ENCODE measurements at places on chromosomes 6 and 20.

DNA sequence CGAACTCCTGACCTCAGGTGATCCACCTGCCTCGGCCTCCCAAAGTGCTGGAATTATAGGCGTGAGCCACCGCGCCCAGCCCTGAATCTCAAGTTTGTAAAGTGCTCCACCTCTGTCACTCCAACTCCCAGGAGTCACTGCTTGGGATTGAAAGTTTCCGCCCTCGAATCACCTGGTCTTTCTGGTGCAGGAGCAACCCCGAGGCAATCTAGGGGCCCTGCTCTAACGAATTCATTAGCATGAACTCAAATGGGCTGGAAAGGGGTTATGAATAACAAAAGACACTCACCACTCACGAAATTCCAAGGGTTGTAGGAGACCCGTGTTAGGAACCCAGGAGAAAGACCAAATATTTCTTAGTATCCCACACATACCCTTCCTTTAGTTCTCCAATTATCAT is 26.1 kb downstream of the RBCK1 start:
- no peak for DNase-seq

DNA sequence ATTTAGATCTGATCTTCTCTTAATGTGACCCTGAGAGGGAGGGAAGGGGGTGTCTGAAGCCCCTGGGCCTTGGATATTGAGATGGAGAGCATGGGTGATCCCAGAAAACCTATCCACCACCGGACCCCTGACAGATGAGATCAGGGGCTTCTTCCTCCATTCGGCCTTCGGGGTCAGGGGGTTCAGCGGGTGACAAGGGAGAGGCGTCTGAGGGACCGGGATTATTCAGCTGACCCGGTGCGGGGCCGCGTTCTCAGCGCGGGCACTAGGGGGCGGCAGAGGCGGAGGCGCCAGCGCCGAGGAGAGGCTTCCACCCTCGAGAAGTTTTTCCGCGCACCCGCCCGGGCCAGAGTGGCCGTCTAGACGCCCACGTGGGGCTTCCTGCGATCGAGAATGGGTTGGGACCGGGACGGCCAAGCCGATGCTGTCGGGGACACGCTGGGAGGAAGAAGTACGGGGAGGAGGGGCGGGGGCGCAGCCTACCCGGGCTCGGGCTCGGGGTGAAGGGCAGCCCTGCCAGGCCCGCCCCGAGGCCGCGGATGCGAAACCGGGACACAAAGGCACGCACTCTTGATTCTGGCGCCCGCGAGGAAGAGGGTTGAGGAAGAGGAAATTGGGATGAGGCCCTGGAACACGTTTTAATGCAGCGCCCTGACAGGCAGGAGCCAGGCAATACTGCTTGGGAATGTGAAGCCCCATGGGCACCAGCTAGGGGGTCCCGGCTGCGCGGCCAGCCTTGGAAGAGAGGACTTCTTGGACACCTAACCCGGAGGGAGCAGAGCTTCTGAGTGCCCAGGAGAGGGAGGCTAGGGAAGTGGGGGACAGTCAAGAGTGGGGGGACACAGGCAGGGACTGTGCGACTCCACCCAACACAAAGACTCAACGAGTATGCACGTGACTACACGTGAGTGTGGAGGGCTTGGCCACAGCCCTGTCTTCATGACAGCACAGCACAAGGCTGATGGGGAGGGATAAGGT is 30.6 kb downstream of the COL11A2 start:
- no peak for DNase-seq

DNA sequence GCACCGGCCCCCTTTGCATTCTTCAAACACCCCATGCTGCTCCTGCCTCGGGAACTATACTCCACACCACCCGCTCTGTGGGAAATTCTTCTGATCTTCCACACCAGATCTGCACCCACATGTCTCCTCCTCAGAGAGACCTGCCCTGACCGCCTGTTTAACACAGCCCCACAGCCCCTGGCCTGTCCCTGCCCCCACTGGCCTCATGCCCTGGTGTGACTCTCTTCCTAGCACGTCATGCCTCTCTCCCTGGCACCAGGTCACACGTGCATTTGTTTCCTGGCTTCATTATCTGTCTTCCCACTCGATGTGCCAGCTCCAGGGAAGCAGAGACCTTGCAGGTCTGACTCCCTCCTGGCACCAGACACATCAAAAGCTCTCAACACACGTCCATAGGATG is 79.6 kb downstream of the ANKRD60 start:
- no peak for DNase-seq

DNA sequence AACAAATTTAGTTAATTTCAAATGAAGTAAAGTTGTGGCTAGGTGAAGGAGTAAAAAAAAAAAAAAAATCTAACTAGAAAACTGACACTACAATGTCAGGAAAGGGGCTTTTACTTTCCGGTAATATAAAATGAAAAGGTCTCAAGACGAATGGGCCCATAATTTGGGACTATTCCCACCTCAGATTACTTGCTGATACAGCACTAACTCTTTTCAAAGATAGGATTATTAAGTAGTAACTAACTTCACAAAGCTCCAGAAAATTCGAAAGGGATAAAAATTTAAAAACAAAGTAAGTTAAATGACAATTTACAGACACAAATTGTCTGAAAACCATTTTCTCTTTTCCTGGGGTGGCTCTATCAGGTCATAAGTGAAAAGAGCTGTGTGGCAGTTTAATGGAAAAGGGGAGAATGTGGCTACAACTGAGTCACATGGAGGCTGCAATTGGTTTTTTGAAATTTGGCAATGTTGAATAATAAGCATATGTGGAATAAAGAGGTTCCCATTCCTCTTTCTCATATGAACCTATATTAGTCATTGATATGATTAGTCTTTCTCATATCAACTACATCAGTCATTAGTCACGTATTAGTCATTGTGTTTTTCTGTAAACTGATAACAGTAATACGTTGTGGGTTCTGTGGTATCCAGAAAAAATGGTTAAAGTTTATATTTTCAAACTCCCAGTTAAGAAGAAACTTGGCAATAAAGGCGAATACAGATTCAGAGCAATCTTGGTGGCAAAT is 78.0 kb downstream of the RWDD2A start:
- peak; percentile 36 for DNase-seq

GRCh38 chr6:43972913-43973300 is 154.3 kb downstream of the MRPL14 start:
- DNase-seq: no peak

DNA sequence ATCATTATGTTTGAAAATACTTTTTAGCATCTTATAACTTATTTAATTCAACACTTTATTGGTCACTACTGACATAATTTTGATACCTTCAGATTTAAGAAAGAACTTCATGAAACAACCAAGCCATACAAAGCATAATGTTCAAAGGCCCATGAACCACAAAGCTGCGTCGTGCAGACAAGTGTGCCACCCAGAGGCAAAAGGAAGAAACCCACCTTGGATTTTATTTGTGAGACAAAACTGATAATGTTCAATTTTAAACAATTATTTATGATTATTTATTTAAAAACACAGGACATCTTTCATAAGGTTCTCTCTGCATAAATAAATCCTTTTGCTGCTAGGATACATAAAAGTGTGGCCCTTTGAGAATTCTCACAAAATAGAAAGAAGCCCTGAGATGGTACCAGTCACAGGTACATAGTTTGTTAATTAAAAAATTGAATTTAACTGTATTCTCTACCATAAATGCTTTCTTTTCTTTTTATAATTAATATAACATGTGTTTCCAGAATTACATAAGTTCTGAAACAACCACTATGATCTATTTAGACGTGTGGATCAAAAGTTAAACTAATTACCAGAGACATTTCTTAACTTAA is 143.7 kb downstream of the RALGAPA2 start:
- no peak for DNase-seq

- no peak for DNase-seq
Observed at GRCh38 chr6:26195924-26196845, 109.0 kb downstream of the HFE start.

GRCh38 chr6:98834060-98835031 is at the start of gene POU3F2:
Gene POU3F2, plus strand, starts transcription at chr6:98834574. Its CDS starts 300 bp downstream, at chr6:98834874.
- no peak for DNase-seq
